ENCODE measurements at places on chromosomes 7 and 10. TPM values are rescaled to one million over a fixed set of nuclear protein-coding genes. Genes with fewer than 3 reads are reported as not detected.

PPP1R17 gene
- total RNA-seq: not detected

GPER1 gene
- total RNA-seq: 7.3 TPM

TBXAS1 gene
- total RNA-seq: 8.4 TPM

SOSTDC1 gene
- 3.0 TPM for total RNA-seq

SPDYE6 gene
- total RNA-seq: not detected

CHAT gene
- total RNA-seq: 1.6 TPM

GSTO2 gene
- total RNA-seq: 1.3 TPM

CPVL gene
- 4.8 TPM for total RNA-seq

OGDHL gene
- 0.62 TPM for total RNA-seq

GRCh38 chr7:91239171-91239604 is 25.0 kb upstream of the FZD1 start:
- no peak for ATAC-seq

GRCh38 chr10:2232479-2232878 is 495.2 kb upstream of the ADARB2 start:
- no peak for ATAC-seq

DNA sequence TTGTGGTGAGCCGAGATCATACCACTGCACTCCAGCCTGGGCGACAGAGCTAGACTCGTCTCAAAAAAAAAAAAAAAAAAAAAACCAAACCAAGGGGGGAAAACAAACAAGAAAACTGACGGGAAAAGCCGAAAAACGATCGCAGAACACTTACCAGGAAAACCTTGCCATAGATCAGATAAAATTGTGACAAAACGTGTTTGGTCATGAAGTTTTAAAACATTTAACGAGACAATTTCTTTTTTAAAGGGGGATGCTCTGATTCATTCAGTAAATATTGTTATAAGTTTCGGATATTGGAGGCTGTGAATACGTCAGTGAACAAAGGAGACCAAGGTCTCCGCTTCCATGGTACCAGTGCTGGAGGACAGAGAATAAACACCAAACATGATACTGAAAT is 77.3 kb downstream of the ARMC3 start:
- ATAC-seq: no peak

GRCh38 chr7:78769481-78770101 is 683.9 kb downstream of the MAGI2 start:
- ATAC-seq: no peak

DNA sequence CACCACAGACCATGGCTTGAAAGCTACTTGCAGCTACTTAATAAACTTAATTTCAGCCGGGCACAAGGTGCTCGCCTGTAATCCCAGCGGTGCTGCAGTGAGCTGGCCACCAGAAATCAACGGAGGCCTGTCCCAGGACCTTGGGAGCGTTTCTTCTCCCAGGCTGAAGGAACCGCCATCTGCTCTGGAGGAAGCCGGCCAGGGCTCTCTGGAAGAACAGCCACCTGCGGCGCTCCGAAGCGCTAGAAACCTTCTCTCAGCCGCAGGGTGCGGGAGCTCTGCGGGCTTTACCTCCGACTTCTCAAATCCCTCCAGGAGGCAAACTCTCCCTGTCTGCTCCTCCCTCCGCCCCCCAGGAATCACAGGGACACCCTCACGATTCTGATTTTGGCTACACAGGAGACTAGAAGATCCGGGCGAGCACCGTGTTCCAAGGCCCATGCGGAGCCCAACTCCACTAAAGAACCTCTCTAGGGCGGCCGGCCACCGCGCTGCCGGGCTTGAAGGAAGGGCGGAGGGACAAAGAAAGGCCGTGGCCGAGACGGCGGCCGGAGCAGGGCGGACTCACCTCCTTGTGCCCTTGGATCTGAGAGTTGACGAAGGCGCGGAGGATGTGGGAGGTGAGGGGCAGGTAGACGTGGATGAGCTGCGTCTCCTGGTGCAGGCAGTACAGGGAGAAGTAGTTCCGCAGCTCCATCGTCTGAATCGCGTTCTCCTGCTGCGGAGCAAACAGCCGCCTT is 14.4 kb downstream of the NUDT1 start:
- ATAC-seq: no peak

DNA sequence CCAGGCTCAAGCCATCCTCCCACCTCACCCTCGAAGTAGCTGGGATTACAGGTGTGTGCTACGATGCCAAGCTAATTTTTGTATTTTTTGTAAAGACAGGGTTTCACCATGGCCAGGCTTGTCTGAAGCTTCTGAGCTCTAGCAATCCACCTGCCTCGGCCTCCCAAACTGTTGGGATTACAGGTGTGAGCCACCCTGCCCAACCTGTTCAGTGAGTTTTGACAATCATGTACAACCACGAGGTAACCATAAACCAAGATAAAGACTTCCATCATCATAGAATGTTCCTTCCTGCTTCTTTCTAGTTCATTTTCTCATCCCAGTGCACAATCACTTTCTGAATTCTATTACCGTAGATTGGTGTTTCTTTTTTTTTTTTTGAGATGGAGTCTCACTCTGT is 30.5 kb upstream of the MKRN1 start:
- no peak for ATAC-seq

- no peak for ATAC-seq
These were observed 11.6 kb downstream of the SPOCK2 start for GRCh38 chr10:72076756-72077155.

GRCh38 chr7:116138202-116138801 is 72.0 kb upstream of the TES start:
- peak; percentile 67 for ATAC-seq

- ATAC-seq: no peak
These were observed 39.2 kb downstream of the ZNF467 start for GRCh38 chr7:149733924-149734790.

- ATAC-seq: no peak
These were observed 1.8 kb downstream of the SUFU start for GRCh38 chr10:102505462-102506115.

GRCh38 chr7:110962826-110963225 is 128.1 kb upstream of the LRRN3 start:
- ATAC-seq: no peak

DNA sequence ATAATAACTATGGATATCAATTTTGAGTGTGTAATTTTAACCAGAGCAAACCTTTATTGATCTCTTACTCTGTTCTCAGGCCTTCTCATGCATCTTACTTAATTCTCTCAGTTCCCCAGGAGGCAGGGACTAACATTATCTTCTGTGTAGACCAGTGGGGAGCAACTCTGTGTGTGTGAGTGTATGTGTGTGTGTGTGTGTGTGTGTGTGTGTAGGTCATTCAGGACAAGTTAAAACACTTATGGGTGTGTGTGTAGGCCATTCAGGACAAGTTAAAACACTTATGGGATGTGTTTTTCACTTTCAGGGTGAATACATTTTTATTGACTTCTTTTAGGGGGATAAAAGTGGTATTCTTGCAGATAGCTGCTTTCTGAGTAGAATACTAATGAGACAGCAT is 145.0 kb downstream of the ADAM12 start:
- no peak for ATAC-seq

GRCh38 chr10:78062296-78062695 is 28.6 kb downstream of the RPS24 start:
- ATAC-seq: no peak

GRCh38 chr7:111075498-111075897 is 15.4 kb upstream of the LRRN3 start:
- no peak for ATAC-seq

GRCh38 chr10:53102424-53102823 is 329.8 kb upstream of the MBL2 start:
- no peak for ATAC-seq

DNA sequence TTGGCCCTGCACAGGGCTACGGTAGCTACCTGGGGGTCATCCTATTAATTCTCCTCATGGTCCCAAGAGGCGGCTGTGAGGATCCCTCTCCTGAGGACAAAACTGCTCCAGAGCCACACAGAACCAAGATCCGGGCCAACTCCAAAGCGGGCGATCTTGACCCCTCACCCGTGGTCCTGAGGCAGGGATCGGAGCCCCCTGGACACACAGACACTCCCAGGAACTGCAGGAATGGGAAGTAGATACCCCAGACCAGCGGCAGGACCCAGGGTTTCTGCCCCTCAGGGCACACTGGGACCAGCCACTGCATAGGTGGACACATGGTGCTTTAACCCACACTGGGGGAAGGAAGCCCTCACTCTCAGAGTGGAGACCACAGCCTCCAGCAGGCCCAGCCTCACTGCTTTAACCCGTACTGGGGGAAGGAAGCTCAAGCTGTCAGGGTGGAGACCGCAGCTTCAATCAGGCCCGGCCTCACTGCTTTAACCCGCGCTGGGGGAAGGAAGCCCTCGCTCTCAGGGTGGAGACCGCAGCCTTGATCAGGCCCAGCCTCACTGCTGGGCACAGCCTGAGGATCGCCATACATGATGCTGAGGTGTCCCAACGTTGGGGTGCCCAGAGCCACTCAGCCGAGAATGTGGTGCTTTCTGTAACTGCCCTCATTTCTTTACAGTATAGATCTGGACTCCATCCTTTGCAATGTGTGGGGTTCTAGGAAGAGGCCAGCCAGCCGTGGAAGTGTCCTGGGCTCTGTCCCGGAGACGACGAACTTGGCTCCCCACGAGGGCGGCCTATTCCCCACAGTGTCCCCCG is 60.1 kb downstream of the DIP2C start:
- no peak for ATAC-seq

GRCh38 chr7:107046491-107047259 is 2.2 kb downstream of the PRKAR2B start:
- no peak for ATAC-seq

DNA sequence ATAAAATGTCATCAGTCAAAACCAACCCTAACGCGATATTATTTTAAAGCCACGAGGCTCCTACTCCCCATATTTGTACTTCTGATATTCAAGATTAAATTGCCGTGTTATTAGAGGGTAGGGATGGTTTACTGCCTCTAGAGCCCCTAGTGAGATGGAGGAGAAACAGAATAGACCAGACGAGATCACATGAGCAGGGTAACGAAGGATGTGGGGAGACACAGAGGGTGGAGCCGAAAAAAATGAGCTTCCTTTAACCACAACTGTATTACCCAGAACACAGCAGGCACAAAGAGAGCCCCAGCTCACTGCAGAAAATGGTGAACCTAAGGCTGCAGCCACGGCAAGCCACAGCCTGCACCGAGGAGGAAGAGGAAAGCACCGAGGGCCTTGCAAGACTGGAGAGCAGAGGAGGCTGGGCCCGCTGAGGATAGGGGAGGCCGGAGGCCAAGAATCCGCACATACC is 14.3 kb downstream of the ZC3HAV1 start:
- peak; percentile 39 for ATAC-seq

- ATAC-seq: no peak
These were observed 16.0 kb downstream of the MNX1 start for GRCh38 chr7:156994417-156994816.

GRCh38 chr7:80618096-80618495 is 20.3 kb upstream of the CD36 start:
- no peak for ATAC-seq

GRCh38 chr7:158958618-158959017 is 102.3 kb downstream of the DYNC2I1 start:
- no peak for ATAC-seq

DNA sequence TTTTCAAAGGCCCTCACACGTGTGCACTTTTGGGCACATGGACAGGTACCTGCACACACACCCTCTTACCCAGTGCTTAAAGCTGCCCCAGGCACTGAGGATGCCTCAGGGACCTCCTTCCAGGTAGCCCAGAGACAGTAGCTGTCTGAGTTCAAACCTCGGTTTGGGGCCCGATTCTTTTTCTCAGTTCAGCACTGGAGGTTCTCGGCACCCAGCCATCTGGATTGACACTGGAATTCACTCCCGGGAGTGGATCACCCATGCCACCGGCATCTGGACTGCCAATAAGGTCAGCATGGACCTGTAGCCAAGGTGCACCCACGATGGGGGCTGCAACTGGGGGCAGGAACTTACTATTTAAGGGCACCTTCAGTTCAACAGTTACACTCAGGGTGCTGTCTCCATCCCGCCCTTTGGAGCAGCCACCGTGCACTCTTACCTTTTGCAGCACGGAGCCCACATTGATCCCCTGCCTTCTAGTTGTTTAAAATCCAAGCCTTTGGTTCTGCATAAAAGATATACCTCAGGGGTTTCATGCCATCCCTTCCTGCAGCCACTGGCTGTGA is 17.7 kb downstream of the CPA5 start:
- ATAC-seq: no peak

DNA sequence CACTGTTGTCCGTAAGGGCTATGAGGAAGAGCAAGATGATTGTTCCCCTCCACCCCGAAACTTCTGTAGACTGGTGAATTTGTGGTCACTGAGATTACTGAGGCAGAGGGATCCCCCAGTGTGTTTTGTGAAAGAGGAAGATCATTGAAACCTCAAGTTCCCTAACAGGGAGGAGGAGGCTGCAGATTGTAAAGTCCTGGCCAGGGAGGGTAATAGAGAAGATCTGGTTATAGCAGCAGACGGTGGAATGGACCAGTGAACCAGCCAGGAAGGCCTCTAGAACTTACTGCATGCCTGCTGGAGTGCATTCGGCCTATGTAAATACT is 31.1 kb downstream of the LMTK2 start:
- ATAC-seq: no peak

GRCh38 chr7:3520206-3520605 is 219.2 kb downstream of the SDK1 start:
- ATAC-seq: no peak

- no peak for ATAC-seq
These were observed 235.8 kb downstream of the PAXIP1 start for GRCh38 chr7:154767142-154767541.
